ENCODE measurements at places on chromosomes 11 and 22. TPM values are rescaled to one million over a fixed set of nuclear protein-coding genes. Genes with fewer than 3 reads are reported as not detected.

- no peak for DNase-seq
Measured at GRCh38 chr11:115334932-115335788, 169.1 kb downstream of the CADM1 start.

DNA sequence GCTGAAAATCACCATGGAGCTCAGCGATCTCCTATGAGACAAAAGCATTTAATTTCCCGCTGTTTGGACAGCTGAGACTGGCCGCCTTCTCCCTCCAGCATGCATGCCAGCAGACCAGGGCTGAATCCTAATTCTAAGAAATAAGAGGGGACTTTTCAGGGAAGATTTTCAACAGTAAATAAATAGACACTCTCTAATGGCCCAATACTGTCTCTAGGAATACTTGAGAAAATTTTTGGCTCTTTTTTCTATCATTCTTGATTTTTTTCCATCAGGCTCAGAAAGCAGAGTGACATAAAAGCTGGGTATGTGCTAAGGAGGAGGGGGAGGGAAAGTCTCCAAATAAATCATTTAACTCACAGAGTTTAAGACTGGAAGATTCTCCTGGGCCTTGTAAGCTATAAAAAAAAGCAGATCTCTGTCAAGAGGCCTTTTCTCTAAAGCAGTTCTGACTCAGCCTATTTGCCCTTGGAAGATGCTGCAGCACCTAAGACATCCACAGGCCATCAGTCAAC, 17.6 kb upstream of the SPON1 start:
- no peak for DNase-seq

DNA sequence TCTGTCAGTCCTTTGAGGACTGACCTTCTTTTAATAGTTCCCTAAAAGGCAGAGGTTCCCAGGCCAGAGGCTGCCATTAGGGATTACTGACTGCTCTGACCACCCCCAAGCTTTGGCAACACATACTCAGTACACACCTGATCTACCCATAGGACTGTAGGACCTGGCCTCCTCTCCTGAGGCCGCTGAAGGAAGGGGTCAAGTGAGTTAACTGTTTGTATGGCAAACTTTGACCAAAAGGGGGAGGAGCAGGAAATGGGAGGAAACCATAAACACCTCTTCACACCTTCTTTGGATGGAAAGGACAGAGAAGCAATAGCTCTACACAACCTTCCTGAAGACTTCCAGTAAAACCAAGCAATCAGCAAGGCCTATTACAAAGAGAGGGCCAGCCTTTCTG, 104.0 kb downstream of the APOL5 start:
- no peak for DNase-seq

RGL4 gene
- not detected for total RNA-seq

ZNF195 gene
- total RNA-seq = 27.0 TPM

- no peak for DNase-seq
Measured at GRCh38 chr11:4433856-4434255, 15.2 kb upstream of the OR52K2 start.

ENTHD1 gene
- not detected for total RNA-seq

GRCh38 chr11:33225371-33225770, 31.8 kb upstream of the HIPK3 start:
- no peak for DNase-seq

- no peak for DNase-seq
Measured at GRCh38 chr11:33722590-33723234, 13.5 kb downstream of the CD59 start.

- DNase-seq = no peak
Measured at GRCh38 chr11:67308031-67308866, 4.9 kb downstream of the SSH3 start.

C11orf68 gene
- 11.8 TPM for total RNA-seq
